Right renal pelvis (tissue), 4 donors: ENCODE measurements at places on chromosomes 12 and 14. TPM values are rescaled to one million over a fixed set of nuclear protein-coding genes. Genes with fewer than 3 reads are reported as not detected.

- DNase-seq, result no peak
These were observed 110.3 kb downstream of the ADGRD1 start for GRCh38 chr12:131063960-131064359.

ARID2 gene
- polyA plus RNA-seq, result 34.2 TPM

GRCh38 chr14:56515739-56516138 is 63.9 kb upstream of the TMEM260 start:
- DNase-seq, result no peak

DNA sequence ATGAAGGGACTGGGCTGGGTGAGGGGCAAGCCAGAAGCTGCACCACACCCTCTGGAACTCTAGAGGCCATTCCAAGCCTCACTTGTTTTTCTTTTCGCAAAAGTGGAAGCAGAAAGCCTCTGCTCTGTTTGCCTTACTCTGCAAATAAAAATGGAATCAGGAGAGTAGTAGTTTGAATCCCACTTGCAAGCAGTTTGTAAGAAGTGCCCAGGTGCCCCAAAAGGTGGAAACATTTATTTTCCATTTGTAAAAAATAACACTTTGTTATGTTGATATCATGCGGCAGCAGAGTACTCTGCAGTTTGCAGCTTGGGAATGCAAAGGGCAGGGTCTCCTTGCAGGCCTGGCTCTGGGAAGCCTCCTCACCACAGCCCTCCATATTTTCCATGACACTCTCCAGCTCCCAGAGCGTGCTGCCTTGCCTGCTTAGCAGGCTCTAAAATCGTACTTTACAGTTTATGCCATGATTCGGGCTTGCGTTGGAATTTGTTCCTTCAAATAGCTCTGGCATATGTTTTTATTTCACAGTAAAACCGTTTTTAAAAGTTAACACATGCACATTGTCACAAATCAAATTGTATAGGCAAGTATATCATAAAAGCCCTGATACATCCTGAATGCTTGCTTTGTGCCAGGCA is 20.0 kb downstream of the TUNAR start:
- DNase-seq, result no peak
